GM18507 (cell line): ENCODE measurements at places on chromosomes 6 and 20.

DNA sequence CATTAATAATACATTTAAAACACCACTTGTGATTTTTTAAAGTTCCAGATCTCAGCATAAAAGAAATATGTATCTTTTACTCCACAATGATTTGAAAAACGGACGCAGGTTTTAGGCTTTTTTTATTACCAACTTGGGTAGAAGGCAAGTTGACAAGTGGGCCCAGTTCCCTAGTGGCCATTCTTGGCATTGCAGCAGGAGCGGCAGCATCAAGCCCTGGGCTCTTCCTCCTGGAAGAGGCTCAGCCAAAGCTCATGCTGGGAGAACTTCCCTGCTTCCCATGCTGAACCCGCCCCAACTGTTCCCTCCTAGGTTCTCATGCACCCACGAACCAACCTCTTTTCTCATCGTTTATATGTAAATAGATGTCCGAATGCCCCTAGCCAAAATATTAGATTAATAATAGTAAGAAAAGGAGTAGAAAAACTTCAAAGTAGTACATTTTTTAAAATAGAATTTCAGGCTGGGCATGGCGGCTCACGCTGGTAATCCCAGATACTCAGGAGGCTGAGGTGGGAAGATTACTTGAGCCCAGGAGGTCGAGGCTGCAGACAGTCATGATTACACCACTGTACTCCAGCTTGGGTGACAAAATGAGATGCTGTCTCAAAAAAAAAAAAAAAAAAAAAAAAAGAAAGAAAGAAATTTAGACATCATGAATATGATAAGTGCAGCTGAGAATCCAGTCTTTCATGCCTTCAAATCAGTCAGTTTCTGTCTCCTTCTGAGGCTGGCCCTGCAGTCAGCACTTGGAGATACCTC lies 18.2 kb upstream of the MYB start:
- DNase-seq, result no peak

GRCh38 chr6:26401987-26402658 lies at the start of gene BTN3A1:
TSS of gene BTN3A1 (plus strand) at chr6:26402275. CDS start at chr6:26405564, 3,289 bp downstream.
- DNase-seq, result no peak

DNA sequence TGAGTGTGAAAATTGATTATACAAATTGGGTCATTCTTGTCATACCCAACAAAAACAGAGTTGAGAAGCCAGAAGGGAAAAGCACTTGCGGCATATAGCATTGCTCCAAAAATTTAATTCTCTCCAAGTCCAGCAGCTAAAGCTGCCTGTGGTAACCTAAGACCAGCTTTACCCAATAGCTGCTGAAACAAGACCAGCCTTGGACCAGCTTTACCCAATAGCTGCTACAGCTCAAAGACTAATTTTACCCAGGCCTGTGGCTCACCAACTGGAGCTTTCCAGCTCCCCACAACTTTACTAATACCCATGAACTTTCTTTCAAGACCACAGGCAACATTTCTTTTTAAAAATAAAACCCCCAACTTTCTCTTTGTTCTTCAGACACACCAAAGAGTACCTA lies 32.8 kb upstream of the ZNF133 start:
- DNase-seq, result no peak

- DNase-seq, result no peak
Measured at GRCh38 chr20:51985013-51985415, 182.7 kb upstream of the SALL4 start.

GRCh38 chr6:126180585-126180984 lies 159.3 kb upstream of the CENPW start:
- DNase-seq, result no peak

DNA sequence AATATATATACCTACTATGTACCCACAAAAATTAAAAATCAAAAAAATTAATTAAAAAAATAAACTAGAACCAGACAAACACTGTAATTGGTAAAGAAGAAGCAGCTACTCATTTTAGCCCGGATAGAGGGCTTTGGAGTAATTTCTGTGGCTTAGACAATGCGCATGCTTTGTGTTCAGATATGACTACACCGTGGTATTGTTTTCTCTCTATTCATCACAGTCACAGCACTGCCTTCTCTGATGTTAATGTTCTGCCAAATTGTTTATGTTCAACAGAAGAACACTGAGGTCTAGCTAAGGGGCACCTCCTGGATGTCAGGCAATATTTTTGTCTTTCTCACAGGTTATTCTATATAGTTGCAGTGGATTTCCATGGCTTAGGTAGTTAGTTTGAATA lies 77.5 kb upstream of the GJE1 start:
- DNase-seq, result no peak
